ENCODE measurements at places on chromosomes 11 and 22. TPM values are rescaled to one million over a fixed set of nuclear protein-coding genes. Genes with fewer than 3 reads are reported as not detected.

SEPTIN3 gene
- 1.9 TPM for total RNA-seq

CCDC81 gene
- total RNA-seq: 2.3 TPM

ALDH3B1 gene
- 2.1 TPM for total RNA-seq

ART1 gene
- total RNA-seq: 0.20 TPM

CDPF1 gene
- total RNA-seq: 6.2 TPM

HEPACAM gene
- total RNA-seq: 3.6 TPM

OR2D2 gene
- total RNA-seq: not detected

SHISAL1 gene
- total RNA-seq: 0.99 TPM

KLHL35 gene
- total RNA-seq: 0.99 TPM

UBQLNL gene
- 0.49 TPM for total RNA-seq

BTG4 gene
- total RNA-seq: not detected

PDGFD gene
- total RNA-seq: 39.4 TPM

THY1 gene
- total RNA-seq: 25.1 TPM

KCNJ4 gene
- total RNA-seq: 0.30 TPM

BARX2 gene
- 12.3 TPM for total RNA-seq

RFPL3 gene
- not detected for total RNA-seq

CTTN gene
- 131 TPM for total RNA-seq

SMDT1 gene
- total RNA-seq: 21.2 TPM

SMPD1 gene
- 9.6 TPM for total RNA-seq

PGA4 gene
- total RNA-seq: 3.5 TPM

SLC5A1 gene
- 13.7 TPM for total RNA-seq

PIK3C2A gene
- 43.0 TPM for total RNA-seq

TSPAN32 gene
- total RNA-seq: 1.2 TPM

DENND6B gene
- 2.9 TPM for total RNA-seq

LGALS12 gene
- 33.4 TPM for total RNA-seq

C22orf42 gene
- total RNA-seq: not detected

PATE2 gene
- not detected for total RNA-seq

CASP5 gene
- 0.39 TPM for total RNA-seq

ABCG4 gene
- 1.1 TPM for total RNA-seq

FGF3 gene
- total RNA-seq: 0.30 TPM

SOX6 gene
- 20.2 TPM for total RNA-seq

ANO1 gene
- 6.8 TPM for total RNA-seq

SLC43A3 gene
- 18.3 TPM for total RNA-seq

SNAP29 gene
- total RNA-seq: 6.6 TPM

PRMT3 gene
- 19.6 TPM for total RNA-seq

TBX10 gene
- not detected for total RNA-seq

HBG2 gene
- 12,811 TPM for total RNA-seq

GGTLC2 gene
- total RNA-seq: not detected

CALCB gene
- total RNA-seq: 0.20 TPM

NCF4 gene
- 10.2 TPM for total RNA-seq

PGR gene
- total RNA-seq: 0.10 TPM

ASPHD2 gene
- total RNA-seq: 0.89 TPM

APOL6 gene
- 15.5 TPM for total RNA-seq

GPHA2 gene
- not detected for total RNA-seq

OR52E8 gene
- not detected for total RNA-seq
